ENCODE measurements at places on chromosomes 5 and 9. TPM values are rescaled to one million over a fixed set of nuclear protein-coding genes. Genes with fewer than 3 reads are reported as not detected.

GRCh38 chr5:3077684-3078083 lies 326.2 kb upstream of the IRX2 start:
- no peak for DNase-seq

- no peak for DNase-seq
Observed at GRCh38 chr5:156025656-156026055, 301.3 kb upstream of the SGCD start.

DNA sequence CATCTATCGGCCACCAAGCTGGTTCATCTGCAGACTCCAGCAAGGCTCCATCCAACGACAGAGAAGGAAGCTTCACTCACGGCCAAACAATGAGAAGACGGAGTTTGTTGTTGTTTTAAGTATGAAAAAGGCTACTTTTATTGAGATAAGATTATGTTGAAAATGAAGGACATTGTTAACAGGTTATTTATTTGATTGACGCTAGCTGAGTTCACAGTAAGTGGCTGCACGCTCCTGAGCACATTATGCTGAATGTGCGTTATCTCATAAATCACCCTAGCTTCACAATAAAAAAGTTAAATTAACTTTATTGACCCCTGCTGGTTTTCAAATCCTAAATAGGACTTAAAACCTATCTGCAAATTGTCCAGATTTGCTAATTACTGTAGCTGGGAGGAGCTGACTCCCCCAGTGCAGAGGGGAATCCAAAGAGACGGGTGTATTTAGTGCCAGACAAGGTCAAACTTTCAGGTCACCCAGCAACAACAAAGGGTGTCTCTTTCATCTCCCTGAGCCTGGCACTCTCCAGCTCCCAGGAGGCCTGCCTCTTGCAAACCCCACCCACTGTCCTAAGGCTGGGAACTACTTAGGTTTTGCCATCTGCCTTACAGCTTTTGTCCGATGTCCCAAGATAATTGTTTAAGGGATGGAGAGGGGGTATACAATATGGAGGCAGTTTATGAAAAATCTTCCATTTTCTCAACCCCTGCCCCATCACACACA lies 129.2 kb downstream of the ZDHHC21 start:
- no peak for DNase-seq

GRCh38 chr9:104775976-104776375 lies 12.0 kb downstream of the NIPSNAP3B start:
- DNase-seq: no peak

DNA sequence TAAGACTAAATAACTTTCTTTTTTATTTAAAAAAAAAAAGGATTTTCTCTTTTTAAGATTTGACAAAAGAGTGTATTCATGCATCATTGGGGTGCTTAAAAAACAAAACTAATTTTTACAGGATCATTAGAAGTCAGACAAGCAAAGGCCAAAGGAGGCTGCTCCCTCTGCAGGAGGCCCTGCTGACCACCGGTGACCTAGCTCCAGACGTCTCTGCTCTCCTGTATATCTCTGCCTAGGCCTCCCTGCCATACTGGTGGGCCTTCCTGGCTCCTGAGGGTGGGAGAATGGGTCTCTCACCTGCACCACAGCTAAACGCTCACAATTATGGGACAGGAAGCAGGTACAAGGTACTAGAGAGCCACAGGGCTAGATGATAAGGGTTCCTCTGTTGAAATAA lies 36.6 kb downstream of the CSF2 start:
- DNase-seq: no peak

CCDC187 gene
- total RNA-seq: not detected

COL5A1 gene
- 171 TPM for total RNA-seq

COL27A1 gene
- total RNA-seq: 2.1 TPM

Measured in fibroblast of the aortic adventitia (primary cell).